ENCODE measurements at places on chromosomes 11 and 22.

DNA sequence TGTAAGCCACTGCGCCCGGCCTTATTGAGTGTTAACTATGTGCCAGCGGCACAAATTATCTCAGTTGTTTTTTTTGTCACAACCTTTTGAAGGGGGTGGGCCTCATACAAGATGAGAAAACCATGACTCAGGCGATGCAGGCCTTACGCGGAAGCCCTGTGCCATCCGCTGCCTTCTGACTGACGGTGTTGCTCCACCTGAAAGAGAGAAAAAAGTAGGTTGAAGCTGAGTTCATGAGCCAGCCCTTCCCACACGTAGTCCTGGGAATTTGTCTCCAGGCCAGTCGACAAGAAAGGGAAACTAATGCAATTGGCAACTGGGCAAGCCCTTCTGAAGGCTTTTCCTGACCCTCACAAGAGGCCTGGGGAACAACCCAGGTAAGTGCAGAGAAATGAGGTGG is 96.9 kb upstream of the CRYBB3 start:
- DNase-seq = no peak

- DNase-seq = no peak
Measured at GRCh38 chr11:82270870-82271269, 462.8 kb downstream of the FAM181B start.

DNA sequence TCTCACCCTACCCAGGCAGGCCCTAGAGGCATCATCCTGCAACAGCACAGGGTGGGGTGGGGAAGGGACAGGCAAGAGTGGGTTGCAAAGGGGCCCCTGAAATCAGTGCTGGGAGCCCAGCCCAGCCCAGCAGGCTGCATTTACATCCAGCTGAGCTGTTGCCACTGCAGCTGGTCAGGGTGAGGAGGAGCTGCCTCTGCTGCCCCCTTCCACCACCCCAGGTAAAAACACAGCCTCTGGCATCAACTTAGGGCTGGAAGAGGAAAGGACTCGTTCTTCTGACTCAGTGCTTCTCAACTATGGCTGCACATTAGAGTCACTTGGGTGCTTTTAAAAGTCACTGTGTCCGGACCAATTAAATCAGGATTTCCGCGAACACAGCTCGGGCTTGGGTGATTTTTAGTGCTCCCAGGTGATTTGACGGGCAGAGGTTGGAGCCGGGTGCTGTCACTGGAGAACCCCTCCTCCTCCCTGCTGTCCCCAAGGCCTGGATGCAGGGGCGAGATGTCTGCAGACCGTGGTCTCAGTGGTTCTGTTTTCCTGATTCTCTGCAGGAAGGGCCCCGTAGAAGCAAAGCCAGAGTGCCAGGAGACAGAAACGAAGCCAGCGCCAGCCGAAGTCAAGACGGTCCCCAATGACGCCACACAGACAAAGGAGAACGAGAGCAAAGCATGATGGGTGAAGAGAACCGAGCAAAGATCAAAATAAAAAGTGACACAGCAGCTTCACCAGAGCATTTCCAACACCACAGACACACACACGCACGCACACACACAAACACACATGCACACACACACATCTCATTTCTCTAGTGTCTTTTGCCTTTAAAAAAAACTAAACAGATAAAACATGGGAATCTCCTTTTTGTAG is 39.4 kb upstream of the TTC12 start:
- no peak for DNase-seq

DNA sequence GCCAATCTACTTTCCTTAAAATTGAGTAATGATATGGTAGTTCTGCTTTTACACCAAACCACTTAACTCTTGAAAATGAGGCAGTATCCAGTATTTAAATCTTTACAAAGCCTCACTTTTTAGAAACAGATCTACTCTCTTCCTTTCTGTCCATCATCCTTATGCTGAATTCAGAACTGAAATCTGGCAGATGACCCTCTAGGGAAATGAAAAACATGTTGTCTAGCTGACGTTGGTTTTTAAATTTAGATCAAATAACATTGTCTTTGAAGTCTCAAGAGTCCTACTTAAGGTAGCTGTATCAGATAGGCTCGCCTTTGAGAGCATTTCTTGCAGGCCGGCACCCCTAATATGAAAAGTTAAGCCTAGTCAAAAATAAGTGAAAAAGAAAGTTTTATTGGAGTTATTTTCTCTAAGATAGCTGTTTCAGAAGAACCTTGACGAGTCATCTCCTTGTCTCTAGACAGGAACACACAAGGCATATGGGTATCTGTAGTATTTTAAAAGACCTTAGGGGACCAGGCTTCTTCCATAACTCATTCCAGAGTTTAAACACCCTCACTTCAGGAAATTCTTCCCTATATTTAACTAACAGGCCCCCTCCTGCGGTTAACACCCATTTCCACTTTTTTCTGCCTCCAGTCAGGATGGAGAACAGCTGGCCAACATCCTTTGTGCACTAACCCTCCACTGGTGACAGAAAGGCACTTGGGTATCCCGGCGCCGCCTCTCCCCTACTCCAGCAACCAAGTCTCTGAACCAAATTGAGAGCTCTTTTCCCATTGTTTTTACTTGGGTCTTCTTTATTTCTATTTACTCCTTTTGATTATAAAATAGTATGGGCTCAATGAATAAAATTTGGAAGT is 81.2 kb downstream of the WNT11 start:
- DNase-seq = no peak

- DNase-seq = no peak
Measured at GRCh38 chr11:119722281-119722794, 6.7 kb downstream of the NECTIN1 start.

GRCh38 chr11:35235936-35236666 is 97.1 kb downstream of the CD44 start:
- peak; percentile 40 for DNase-seq

- DNase-seq = no peak
Measured at GRCh38 chr11:83427943-83428342, 141.8 kb upstream of the CCDC90B start.

DNA sequence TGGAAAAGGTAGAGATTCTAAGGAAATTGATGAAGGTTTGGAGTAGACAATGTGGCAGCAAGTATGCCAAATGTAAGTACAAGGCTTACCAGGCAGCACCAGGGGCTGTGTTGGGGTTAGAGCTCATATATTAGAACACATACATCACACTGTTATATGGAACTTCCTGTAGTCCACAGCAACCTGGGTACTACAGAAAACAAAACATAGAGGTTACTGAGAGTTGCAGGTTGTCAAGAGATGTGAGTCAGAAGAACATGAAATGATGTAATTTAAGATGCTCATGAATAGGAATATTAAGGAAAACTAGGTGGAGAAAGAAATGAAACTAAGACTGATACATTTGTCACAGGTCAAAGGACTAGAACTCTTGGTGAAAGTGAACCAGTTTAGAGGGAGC is 22.0 kb downstream of the FAT3 start:
- DNase-seq = no peak

GRCh38 chr11:95296165-95296564 is 65.2 kb upstream of the SESN3 start:
- DNase-seq = no peak

GRCh38 chr11:12640926-12641849 is 33.0 kb upstream of the TEAD1 start:
- no peak for DNase-seq
